Erythroblast (primary cell): ENCODE measurements at places on chromosomes 13 and 19.

DNA sequence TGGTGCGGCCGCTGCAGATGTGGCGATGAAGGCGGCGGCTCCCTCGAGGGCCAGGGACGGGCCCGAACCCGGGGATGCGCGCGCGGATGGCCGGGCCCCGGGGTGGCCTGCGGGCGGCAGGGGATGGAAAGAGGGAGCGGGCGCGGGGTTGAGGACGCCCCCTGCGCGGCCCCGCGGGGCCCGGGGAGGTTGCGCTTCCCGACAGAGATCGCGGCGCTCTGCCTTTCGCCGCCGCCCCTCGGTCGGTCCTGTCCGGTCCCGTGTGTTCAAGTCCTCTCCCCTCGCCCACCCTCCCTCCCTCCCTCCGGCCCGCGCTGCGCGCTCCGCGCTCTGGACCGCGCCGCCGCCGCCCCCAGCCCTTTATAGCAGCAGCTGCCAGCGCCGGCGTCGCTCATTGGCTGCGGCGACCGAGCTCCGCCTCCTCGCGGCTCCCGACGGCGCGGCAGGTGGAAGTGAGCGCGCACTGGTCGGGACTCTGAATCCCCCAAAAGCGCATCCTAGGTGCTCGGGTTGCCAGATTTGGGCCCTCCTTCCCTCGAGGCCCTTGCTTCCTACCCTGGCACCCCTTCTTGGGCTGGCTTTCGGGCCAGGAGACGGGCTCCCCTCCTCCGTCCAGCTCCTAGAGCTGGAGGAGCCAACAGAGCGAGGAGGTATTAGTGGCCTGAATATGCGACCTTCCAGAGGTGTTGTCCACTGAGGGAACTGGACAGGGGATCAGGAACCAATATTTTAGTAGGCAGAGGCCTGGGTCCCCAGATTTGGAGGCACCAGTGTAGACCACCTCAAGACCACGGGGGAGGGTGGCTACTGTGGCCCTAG lies at the start of gene ELAVL3:
Gene ELAVL3 (minus strand): TSS at position 332 of the 819 bp plus-strand sequence. CDS start 438 bp downstream, outside the sequence.
- DNase-seq, result no peak

- DNase-seq, result no peak
These were observed 14.1 kb downstream of the KLF2 start for GRCh38 chr19:16338470-16339360.

GRCh38 chr13:59120297-59120843 lies 1043.4 kb downstream of the DIAPH3 start:
- no peak for DNase-seq

- DNase-seq, result no peak
These were observed 88.4 kb upstream of the TM9SF2 start for GRCh38 chr13:99412856-99413255.

DNA sequence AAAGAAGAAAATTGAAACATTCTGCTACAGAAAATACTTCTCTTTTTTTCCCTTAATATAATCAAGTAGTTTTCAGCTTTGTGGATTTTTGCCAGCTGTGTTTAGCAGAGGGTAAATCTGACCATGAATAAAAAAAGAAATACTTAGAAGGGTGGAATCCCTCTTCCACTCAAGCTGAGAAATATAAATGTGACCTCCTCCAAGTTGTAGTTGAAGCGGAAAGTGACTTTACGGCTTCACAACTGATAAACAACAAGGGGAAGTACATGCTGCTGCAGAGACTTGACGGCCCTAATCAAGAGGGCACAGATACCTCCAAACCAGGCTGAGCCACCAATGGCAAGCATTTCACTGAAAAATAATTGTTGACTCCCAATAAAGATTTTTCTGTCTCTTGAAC lies 785.0 kb downstream of the SLITRK5 start:
- peak; percentile 23 for DNase-seq

DNA sequence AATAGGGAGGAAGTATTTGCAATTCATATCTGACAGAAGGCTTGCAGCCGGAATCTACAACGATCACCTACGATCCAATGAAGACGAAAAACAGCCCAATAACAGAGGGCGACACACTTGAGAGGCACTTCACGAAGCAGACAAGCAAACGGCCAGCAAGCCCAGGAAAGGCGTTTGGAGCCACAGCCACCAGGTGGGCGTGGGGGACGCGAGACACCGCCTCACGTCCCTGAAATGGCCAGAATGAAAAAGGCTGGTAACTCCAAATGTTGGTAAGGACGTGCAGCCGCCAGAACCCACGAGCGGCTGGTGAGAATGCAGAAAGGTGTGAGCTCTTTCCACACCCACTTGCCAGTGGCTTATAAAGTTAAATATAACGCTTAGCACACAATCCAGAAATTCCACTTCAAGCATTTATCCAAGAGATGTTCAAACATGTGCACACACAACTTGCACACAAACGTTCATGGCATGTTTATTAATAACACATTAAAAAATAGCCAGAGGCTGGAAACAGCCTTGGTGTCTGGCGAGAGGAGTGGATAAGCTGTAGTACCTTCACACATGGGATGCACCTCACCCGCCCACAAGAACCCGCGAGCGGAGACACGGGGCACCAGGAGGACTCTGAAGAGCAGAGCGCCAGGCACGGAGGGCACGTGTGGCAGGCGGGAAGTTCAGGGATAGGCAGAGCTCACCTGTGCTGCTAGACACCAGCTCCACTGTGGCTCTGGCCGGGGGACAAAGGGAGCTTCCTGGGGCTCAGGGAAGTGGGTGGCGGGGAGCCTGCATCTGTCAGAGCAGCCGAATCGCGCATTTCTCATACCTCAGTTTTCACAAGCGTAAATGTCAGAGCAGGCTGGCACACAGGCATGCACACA lies 89.3 kb downstream of the SPACA7 start:
- DNase-seq, result no peak

DNA sequence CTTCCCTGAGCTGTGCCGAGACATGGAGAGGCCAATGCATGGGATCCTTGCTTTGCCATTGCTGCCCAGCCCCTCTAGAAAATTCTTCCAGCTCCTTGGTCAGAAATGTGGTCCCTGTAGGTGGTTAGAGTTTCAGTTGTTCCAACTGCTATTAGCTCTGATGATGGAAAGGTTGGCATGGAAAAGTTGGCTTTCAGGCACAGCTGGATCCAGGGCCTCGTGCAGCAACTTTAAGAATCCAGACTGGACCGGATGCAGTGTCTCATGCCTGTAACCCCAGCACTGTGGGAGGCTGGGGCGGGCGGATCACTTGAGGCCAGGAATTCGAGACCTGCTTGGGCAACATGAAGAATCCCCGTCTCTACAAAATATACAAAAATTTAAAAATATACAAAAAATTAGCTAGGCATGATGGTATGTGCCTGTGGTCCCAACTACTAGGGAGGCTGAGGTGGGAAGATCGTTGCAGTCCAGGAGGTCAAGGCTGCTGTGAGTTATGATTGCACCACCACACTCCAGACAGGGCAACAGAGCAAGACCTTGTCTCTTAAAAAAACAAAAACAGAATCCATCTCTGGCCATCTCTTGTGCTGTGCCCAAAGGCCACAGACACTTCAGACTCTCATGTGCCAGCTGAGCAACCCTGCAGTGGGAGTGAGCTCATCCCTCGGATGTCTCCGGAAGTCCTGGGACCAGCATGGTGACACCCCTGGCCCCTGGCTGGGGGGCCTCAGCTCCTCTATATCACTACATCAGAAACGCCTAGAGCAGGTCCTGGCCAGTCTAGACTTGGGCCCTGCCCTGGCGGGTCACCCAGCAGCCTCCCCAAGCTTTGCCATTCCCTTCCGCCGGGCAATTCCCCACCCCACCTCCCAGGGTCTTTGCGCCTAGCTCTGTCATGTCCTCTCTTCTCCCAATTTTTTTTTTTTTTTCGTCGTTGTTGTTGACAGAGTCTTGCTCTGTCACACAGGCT lies 16.8 kb downstream of the MEX3D start:
- no peak for DNase-seq
